ENCODE measurements at places on chromosomes 7 and 10. TPM values are rescaled to one million over a fixed set of nuclear protein-coding genes. Genes with fewer than 3 reads are reported as not detected.
A peak's percentile ranks its signal among the peaks of the same experiment; 100 is the strongest.

DNA sequence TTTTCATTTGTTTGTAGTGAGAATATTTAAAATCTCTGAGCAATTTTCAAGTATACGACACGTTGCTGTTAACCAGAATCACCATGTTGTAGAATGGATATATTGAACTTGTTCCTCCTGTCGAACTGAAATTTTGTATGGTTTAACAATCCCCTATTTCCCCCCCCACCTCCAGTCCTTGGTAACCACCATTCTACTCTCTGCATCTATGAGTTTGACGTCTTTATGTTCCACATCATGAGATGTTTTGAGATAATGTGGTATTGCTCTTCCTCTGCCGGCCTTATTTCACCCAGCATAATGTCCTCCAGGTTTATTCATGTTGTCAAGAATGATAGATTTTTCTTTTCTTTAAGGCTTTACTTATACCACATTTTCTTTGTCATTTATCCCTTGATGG lies 17.4 kb upstream of the PRKCQ start:
- DNase-seq, result no peak

GRCh38 chr10:17805921-17806577 lies 3.1 kb upstream of the MRC1 start:
- DNase-seq, result peak; percentile 64

- no peak for DNase-seq
Observed at GRCh38 chr10:1594372-1595241, 142.7 kb downstream of the ADARB2 start.

- DNase-seq, result no peak
Observed at GRCh38 chr7:115070311-115070710, 148.4 kb downstream of the MDFIC start.

- DNase-seq, result no peak
Observed at GRCh38 chr10:35058134-35058533, 32.0 kb downstream of the CUL2 start.

DNA sequence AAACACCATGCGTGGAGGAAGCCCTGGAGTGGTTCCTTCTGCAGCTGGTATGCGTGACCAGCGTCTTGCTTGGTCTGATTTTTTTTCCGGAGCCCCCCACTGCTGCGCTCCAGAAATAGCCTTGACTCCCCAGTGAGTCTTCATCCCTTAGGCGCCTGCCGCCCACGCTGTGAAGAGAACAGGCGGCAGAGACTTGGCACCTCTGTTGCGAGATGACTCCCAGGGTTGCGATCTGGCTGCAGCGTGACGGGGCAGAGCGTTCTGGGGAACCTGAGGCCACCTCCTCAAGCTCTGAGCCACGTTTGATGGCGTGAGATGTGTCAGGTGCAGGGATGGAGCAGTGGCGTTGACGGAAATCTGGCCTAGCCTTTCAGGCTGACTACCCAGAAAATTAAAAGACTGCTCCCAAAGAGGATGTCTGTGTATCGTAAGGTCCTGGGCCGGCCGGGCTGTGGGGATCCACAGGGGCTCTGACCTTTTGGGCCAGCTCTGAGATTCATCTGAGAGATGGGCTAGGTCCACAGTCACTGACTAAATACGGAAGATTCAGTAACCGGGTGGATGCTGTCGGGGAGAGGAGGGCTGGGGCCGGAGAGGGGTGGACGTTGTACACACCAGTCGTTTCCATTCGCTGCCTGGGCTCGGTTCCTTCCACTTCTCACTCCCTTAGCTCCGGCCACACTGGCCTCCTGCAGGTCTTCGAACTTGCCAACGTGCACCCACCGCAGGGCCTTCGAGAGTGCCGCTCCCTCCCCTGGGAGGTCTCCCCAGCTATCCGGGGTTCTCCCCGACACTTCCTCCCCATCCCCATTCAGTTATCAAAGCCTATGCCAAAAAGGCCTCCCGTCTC lies 33.8 kb downstream of the PFKFB3 start:
- DNase-seq, result no peak

GRCh38 chr10:74936577-74937265 lies 110.3 kb downstream of the KAT6B start:
- no peak for DNase-seq

GRCh38 chr10:107083388-107084009 lies 81.0 kb downstream of the SORCS1 start:
- no peak for DNase-seq

DNA sequence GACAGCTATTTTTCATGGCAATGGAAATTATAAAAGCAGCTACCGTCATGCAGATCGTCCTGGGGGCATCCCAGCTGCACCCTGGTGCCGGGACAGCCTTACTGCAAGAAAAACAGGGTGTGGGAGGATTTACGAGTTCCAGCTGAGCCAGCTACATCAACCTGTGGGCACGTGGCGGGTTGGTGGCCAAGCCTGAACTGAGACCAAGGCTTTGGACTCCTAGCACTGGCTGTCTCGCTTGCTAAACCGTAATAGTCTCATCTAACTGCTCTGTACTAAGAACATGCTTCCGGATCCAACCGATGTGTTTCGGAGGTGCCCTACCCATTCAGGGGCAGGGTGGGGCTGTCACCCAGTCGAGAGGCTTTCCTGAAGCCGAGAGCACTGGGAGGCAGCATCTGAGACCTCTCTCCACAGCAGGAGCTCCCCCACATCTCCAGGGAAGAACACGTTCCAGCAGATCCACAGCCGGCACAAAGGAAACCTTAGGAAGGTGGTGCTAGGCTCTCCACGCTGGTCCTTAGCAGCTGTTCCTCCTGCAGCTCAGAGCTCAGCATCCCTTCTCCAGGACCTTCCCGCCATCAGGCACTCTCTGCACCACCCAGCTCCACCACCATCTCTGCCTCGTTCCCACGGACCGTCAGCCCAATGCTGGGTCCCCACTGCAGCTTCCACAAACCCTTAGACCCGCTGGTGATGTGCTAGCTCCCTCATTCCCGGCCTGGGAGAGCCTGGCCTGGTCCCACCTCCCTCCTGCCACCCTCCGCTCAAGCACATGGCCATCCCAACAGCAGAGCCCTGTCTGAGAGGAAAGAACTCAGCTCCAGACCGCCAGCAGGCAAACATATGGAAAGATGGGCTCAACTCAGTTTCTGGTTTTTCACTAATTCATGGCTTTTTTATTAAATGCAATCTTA lies 158.5 kb downstream of the PTPRN2 start:
- DNase-seq, result no peak

DNA sequence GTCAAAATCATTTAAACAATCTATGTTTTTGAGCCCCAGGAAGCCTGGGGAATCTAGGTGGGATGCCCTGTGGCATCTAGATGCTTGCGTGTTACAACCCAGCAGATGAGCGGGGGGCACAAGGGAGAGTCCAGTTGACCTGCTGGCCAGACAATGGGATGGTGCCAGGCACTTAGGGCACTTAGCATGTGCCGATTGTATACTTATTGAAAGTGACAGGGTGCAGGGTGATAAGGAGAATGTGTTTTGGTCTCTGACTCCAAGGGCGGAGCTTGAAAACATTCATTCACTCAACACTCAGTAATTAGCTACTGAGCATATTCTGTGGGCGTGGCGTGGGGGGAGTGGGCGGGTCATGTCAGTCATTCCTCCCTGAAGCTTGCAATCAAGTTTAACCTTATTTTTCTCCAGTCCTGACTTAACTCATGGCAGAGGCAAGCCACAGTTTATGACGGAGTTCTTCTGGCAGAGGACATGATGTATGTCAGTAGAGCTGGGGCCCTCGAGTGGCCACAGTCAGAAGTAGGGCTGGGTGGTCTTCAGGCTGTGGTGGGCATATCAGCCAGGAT lies 115.1 kb downstream of the PRKCQ start:
- DNase-seq, result no peak

DNA sequence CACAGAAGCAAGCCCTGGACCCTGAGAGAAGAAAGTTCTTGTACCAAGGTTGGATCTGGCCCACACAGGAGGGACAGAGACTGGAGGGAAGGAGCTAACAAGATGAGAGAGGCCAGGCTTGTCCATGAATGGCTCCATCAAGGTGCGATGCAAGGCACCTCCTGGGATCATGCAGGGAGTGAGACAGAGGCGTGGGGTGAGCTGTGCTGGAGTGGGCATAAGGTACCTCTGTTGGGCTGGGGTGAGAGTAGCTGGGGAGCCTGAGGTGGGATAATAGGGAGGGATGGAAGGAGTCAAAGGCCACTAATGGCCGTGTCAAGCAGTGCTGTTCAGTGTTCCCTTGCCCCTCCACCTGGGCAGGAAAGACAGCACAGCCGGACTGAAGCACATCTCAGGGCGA lies 9.9 kb downstream of the TMEM72 start:
- DNase-seq, result no peak

- DNase-seq, result no peak
Observed at GRCh38 chr10:86824151-86824550, 67.7 kb downstream of the BMPR1A start.

DNA sequence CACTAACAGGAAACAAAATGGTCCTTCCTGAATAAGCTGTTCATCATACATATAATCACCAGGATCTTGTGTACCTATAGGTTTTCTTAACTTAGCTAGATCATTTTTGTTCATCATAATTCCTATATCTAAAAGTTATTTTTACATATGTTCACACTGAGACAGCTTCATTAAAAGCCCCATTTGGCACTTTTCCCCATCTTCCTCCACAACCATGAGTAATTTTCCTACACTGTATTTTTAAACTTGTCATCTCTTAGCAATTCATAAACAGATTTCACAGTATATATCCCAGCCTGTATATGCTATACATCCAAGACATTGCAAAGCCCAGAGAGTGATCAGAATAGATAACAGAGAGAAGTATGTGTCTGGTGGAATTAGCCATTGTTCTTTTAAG lies 28.3 kb downstream of the ZNF365 start:
- no peak for DNase-seq

DNA sequence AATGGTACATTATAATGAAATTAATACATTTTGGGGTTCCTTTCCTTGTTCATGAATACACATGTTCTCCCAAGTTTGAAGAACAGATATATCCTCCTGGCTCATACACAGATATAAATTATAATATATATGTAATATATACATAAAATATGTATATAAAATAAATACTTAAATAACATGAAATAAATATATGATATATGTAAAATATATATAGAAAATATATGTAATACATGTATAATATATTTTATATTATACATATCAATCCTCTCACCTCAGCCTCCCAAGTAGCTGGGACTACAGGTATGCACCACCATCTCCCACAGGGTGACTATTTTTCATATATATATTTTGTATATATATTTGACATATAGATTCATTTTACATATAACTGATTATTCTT lies 68.0 kb downstream of the MRC1 start:
- DNase-seq, result no peak

DNA sequence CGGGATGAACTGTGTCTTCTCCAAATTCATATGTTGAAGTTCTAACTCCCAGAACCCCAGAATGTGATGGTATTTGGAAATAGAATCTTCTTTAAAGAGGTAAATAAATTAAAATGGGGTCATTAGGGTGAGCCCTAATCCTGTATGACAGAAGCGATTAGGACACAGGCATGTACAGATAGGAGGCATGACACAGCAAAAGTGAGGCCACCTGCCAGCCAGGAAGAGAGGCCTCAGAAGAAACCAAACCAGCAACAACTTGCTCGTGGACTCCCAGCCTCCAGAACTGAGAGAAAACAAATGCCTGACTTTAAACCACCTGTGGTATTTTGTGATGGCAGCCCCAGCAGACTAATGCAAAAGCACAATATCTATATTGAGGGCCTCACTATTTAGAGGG lies 214.3 kb downstream of the NEBL start:
- no peak for DNase-seq

DNA sequence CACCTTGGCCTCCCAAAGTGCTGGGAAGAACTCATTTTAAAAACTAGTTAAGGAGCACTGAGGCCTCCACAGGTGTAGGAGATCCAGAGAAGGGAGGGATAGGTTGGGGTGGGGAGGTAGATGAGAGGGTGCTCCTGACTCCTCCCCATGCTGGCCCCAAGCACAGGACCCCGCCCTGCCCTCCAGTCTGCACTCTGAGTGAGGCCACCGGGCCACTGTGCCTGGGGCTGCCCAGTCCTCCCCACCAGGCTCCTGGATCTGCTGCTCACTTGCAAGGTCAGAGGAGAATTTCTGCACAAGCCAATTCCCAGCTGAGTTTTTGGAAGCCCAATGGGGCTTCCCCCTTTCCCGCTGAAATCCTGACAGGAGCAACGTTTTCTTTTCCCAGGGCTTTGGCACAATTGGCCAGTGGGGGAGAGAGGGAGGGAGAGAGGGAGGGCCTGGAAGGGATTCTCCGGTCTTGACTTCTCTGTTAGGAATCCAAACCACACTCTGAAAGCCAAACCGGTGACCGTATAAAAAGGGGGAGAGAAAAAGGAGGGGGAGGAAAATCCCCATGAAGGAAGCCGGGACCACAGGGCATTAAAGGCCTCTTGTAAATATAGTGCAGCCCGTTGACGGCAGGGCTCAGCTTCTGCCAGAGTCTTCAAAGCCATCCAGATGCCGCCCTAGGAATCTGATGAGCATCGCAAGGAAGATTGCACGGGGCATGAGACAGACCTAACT lies 116.2 kb downstream of the SH3PXD2A start:
- peak; percentile 45 for DNase-seq

Gene GIMAP7
- polyA plus RNA-seq, result 3.4 TPM

Gene EDRF1
- polyA plus RNA-seq, result 66.7 TPM

Gene DRGX
- polyA plus RNA-seq, result 0.33 TPM

Gene NPVF
- not detected for polyA plus RNA-seq

Gene HIBADH
- 49.8 TPM for polyA plus RNA-seq

Gene CD36
- polyA plus RNA-seq, result 12.8 TPM

Gene BTBD16
- polyA plus RNA-seq, result 21.3 TPM

Gene CPN1
- polyA plus RNA-seq, result 2.4 TPM

Gene GNAT3
- polyA plus RNA-seq, result 0.38 TPM

Gene WEE2
- polyA plus RNA-seq, result 0.20 TPM
